ENCODE measurements at places on chromosomes 3 and 15.

- no peak for DNase-seq
Measured at GRCh38 chr3:74149466-74149865, 465.0 kb downstream of the CNTN3 start.

GRCh38 chr15:68383161-68384074 is 48.5 kb downstream of the ITGA11 start:
- peak; percentile 64 for DNase-seq

- DNase-seq = peak; percentile 45
Measured at GRCh38 chr3:134066651-134067530, 37.2 kb upstream of the SLCO2A1 start.

GRCh38 chr15:101781928-101782327 is 21.4 kb upstream of the OR4F6 start:
- DNase-seq = no peak

- no peak for DNase-seq
Measured at GRCh38 chr15:21269121-21269520, 171.2 kb downstream of the POTEB3 start.

DNA sequence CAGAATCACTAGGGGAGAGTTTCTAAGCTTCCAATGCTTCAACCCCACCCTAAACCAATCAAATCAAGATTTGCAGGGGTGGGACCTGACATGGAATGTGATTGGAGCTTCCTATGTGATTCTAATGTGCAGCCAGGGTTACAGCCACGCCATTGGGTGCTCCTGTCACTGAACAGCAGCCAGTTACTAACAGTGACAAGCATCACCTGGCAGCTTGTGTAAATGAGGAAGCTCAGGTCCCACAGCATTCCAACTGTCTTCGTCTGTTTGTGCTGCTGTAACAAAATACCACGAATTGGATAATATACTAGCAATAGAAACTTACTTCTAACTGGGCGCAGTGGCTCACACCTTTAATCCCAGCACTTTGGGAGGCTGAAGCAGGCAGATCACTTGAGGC is 294.9 kb downstream of the SHQ1 start:
- DNase-seq = no peak

GRCh38 chr3:53134631-53135232 is 4.5 kb upstream of the RFT1 start:
- peak; percentile 82 for DNase-seq

- no peak for DNase-seq
Measured at GRCh38 chr15:63372753-63373152, 8.9 kb downstream of the CA12 start.

DNA sequence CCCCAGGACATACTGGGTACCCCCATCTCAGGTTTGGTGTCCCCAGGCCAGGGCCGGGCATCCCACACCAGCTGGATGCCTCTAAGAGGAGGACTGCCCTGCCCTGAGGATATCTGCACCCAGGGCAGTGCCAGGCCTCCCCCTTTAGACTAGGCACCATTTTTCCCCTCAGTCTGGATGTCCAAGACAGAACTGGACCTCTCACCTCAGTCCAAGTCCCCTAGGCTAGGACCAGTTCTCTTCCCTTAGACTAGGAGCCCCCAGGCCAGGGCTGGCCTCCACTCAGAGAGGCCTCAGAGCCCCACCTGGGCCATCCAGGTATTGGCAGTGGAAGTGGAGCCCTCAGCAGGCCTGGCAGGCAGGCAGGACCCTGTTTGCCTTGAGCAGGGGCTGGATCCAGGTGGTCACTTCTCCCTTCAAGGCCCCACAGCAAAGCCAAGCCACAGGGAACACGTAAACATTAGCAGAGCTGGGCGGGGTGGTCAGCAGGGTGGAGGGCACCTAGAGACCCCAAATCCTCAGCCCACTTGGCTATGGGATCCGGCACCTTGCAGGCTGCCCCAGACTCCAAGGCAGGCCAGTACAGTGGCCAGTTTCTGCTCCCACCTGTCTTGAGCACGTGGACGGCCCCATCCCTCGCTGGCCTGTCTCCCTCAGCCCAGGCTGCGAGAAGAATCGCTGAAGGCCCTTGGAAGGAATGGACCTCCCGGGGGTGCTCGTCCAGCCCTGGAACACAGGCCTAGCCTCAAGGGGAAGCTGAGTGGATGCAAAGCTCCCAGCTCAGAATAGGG is 28.3 kb downstream of the PTH1R start:
- no peak for DNase-seq

- DNase-seq = peak; percentile 10
Measured at GRCh38 chr15:28167042-28167441, 67.9 kb upstream of the OCA2 start.

GRCh38 chr3:157861076-157861765 is 245.0 kb downstream of the SHOX2 start:
- DNase-seq = no peak

GRCh38 chr3:53253707-53254508 is 1.9 kb downstream of the TKT start:
- no peak for DNase-seq

- no peak for DNase-seq
Measured at GRCh38 chr3:43478118-43478785, 143.6 kb downstream of the ANO10 start.

- no peak for DNase-seq
Measured at GRCh38 chr3:33886015-33886414, 87.6 kb downstream of the PDCD6IP start.

GRCh38 chr3:190375246-190375645 is 12.7 kb upstream of the CLDN16 start:
- no peak for DNase-seq

GRCh38 chr3:98171071-98171470 is 4.6 kb downstream of the OR5H15 start:
- DNase-seq = no peak

DNA sequence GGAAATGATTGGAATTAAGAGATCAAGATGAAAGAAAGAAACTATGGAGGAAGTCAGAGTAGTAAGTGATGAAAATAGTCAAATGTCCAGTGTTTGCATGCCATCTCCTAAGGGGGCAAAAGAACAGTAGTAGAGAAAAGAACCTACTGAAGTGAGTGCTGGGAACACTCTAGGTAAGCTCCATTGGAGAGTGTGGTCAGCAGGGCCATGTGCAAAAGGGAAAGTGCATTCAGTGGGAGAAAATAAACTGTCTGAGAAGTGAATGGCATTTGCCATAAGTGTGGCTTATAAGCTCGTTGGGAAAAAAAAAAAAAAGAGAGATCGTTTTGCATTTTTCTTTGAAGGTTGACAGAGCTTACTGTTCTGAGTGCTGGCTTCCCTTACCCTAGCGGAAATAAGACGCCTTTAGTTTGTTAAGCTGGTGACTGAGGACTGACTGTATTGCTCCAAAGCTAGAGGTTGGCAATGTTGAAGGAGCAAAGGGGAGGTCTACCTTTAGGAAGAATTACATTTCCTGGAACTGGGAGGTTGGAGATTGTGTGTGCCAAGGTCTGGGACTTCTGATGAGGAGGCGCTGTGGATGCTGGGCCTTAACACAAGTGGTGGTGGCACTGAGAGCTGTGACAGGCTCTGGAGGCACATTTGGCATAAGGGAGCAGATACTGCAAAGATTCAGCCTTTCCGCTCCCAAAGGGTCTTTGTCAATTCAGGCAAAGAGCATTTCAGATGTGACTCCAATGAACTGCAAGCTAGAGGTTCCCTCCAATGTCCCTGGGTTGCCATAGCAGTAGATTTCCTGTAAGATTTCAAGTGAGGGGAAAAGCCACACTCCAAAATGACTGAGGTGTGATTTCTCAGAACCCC is 287.8 kb upstream of the SATB1 start:
- no peak for DNase-seq

DNA sequence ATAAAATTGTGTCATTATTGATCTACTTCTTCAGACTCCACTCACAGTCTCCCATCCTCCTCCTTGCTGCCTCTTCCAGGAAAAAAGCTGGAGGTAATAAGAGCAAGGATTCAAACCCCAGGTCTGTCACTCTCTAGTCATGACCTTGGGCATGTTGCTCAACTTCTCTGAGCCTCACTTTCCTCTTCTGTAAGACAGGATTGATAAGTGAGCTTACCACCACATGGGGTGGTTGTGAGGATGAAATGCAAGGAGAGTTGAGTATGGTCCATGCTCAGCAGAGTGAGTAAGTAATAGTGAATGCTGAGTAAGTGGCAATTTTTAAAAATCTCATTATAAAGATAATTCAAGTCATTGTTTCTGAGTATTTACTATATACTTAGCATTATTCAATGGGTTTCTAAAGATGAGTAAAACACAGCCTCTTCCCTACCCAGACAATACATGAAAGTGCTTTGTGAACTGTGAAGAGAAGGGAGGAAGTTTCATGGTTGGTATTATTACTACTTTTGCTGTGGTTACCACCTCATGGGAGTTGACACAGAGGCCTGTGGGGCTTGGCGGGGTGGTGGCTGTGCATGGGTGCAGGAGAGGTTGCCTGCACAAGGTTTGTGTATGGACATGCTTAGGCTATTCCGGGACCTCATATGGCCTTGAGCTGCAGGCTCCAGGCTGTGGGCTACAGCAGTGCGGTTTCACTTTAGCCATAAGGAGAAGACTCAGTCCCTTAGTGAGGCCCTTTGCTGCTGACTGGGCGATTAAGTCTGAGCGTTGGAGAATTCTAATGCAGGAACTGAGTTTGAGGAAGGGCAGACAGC is 30.0 kb downstream of the SLC6A11 start:
- no peak for DNase-seq

DNA sequence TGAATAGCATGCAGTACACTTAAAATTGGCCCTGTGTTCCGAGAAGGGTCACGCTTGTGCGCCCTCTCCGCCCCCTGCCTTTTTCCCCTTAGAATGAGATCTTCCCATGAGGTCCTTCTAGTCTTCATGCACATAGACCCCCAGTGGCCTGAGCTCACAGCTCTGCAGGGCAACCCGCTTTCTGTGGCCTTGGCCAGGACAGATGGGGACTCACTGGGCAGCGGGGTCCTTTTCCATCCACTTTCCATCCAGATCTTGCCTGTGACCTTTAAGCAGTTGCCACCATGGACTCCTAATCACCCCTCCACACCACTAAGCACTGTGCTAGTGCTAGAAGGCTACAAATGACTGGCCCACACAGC is 244.4 kb downstream of the UACA start:
- no peak for DNase-seq

DNA sequence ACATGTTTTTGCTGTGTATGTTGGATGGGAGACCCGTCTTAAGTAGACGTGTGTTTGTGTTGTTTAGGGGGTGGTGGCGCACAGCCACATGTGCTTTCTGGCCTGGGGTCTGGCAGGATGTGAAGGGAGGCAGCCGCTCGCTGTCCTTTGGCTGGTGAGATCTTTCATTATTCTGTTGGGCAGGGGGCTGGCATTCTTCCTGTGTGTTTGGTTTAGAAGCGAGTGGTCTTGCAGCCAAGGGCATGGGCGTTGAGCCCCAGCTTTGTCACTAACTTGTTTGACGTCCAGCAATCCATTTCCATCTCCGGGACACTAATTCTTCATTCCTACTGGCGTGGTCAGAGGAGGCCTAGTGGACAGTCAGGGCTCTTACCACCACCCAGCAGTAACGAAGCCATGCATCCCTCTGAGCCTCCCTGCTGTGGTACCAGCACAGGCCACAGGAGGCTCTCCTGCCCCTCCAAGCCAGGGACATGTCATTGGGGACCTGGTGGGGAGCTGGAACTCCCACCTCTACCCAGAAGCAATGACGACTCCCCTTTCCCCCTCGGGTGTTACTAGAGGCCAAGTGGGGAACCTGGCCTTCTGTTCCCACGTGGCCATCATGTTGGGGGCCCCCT is 10.7 kb downstream of the THSD4 start:
- no peak for DNase-seq

DNA sequence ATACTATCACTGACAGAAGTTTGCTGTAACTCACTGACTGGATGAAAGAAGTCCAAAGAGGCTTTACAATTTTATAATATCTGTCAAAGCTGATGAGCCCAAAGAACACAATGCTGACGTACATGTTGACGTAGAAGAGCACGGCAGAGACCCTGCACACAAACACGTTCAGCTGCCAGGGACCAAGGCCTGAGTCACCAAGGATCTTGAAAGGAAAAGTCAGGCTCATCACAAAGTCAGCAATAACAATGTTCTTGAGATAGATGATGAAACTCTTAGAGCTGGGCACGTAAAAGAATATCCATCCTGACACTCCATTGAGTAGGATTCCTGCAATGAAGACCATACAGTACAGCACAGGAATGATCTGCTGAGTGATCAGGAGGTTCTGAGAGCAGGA is 10.9 kb upstream of the GPR171 start:
- peak; percentile 26 for DNase-seq

- DNase-seq = no peak
Measured at GRCh38 chr3:73866846-73867245, 242.1 kb upstream of the PDZRN3 start.

- no peak for DNase-seq
Measured at GRCh38 chr3:127273206-127273605, 14.6 kb downstream of the PRR20G start.

- peak; percentile 35 for DNase-seq
Measured at GRCh38 chr15:76337059-76337695, 604 bp downstream of the ISL2 start.

DNA sequence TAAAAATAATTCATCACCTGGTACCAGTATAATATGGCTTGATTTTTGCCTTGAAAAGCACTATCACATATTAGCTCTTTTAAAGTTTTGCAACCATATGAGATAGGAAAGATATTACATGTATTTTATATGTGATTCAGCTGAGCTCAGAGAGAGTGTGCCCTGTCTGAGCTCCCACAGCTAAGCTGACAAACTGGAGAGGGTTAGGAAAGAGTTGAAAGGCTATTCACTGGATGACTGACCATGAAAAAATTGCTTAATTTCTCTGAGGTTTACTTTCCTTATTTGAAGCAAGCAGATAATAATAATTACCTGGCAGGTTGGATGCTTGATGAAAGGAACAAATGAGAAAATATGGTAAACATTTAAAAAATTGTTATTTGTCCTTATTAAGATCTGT is 97.4 kb upstream of the CCDC80 start:
- DNase-seq = peak; percentile 38

GRCh38 chr3:45868213-45868612 is 18.1 kb upstream of the CCR9 start:
- DNase-seq = no peak
